ENCODE measurements at places on chromosomes 3 and 15.
A peak's percentile ranks its signal among the peaks of the same experiment; 100 is the strongest.

DNA sequence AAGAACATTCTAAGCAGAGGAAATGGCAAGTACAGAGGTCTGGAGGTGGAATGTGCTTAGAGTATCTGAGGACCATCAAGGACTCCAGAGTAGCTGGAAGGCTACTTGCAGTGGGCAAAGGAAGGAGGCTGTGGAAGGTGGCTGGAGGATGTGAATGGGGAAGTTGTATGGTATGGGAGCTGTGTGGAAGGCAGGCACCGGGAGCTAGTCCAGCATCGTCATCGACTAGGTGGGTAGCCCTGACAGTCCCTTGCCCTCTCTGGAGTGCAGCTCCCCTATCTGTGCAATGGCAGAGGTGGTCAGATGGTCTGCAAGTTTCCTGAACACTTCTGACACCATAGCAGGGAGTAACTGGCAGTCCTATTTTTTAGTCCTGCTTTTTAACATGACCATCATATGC is 19.3 kb downstream of the CCDC13 start:
- no peak for DNase-seq

DNA sequence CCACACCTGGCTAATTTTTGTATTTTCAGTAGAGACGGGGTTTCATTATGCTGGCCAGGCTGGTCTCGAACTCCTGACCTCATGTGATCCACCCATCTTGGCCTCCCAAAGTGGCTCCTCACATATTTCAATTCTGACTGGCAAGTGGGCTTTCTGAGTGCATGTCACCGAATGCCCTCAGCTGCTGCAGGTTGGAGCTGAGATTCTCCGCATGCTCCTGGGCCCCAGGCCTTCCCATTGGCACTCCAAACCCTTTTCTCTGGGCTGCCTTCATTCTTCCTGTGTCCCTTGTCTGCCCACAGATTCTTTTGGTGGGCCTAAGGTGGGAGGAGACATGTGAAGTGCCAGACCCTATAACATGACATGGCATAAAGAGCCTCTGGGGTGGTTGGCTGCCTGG is 67.3 kb downstream of the SYNM start:
- DNase-seq = no peak

- no peak for DNase-seq
Observed at GRCh38 chr15:55902981-55903380, 90.4 kb downstream of the NEDD4 start.

DNA sequence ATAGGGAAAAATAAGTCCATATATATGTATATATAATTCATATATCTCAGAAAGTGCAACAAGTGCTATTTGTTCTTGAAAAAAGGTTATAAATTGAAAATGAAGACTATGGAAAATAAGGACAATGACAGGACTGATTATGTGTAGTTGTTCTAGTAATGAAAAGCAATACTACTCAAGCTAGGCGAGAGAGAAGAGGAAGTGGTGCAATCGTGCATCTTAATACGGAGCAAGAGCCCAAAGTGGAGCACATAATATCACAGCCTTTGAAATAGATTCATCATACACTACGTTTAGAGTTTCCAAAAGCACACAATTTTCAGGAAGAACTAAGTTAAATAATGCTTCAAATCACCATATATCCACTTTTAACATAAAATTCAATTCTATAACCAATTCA is 87.9 kb downstream of the ULK4 start:
- DNase-seq = no peak

- DNase-seq = peak; percentile 9
Observed at GRCh38 chr3:71724584-71725270, 475 bp downstream of the EIF4E3 start.
